AML-193 (cell line): ENCODE measurements at places on chromosomes 2 and 18.

DNA sequence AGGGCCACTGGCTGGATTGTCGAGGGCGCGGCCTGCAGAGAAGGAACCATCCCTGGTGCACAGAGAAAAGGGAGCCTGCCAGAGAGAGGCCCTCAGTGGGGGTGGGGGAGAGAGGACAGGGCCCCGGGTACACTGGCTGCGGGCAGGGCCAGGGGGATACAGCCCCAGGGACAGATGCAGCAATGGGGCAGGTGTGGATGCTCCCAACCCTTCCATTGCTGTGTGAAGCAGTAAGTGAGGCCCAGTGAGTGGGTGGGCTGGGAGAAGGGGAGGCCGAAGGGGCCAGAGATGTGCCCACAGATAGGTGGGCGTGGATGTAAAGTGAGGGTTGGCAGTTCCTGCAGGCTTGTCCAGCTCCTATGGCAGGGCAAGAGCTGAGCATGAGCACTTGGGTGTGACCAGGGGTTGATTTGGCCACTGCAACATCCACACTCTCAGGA is 7.4 kb downstream of the AGXT start:
- no peak for DNase-seq

DNA sequence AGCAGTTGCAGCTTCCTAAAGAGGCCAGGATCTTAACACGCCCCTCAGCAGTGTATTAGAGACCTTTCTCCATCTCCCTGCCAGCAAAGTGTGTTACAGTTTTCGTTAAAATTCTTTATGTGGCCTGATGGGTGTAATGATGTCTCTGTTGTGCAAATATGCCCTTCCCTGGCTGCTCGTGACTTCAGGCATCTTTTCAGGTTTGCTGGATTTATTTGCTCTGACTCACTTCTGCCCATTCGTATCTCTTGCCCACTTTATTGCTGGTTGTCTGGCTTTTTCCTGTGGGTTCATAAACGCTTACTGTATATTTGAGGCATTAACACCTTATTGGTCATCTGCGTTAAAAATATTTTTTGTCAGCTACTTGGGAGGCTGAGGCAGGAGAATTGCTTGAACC is 134.5 kb downstream of the ASB1 start:
- DNase-seq: no peak

- no peak for DNase-seq
These were observed 5.7 kb upstream of the TET3 start for GRCh38 chr2:73979021-73979420.

DNA sequence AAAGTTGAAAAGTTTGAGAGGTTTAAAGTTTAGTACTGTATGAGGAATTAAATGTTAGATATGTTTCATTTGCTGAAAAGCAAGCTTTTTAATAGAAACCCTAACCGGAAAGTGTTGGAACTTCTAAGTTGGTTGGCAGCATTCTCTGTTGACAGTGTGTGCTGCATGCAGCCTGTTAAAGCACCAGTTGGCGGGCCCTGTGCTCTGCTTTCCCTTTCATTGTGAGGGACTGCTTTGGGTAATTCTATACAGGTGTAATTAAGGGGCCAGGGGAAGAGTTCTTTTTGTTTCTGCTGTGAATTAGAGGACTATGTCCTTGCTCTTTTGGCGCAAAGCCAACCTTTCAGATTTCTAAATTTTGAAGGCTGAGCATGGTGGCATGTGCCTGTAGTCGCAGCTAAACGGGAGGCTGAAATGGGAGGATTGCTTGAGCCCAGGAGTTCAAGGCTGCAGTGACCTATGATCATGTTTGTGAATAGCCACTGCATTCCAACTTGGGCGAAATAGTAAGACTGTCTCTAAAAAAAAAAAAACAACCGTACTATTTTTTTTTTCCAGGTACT is 20.1 kb downstream of the PLEKHB2 start:
- no peak for DNase-seq

DNA sequence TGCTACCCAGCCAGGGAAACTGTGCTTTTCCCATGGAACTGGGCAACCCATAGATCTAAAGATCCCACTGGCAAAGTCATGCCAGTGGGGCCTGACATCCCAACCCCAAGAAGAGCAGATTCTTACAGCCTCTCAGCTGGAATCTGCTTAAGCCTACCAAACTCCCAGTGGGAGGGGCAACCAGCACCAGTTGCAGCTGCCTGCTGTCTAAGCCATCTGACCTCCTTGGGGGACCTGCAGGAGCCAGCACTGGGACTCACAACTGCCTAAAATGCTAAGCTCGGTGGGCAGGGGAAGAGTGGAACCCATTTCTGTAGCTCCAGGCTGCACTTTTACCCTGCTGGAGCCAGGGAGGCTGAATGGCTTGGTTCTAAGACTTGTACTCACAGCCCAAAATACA is 770.7 kb upstream of the SLC8A1 start:
- DNase-seq: no peak

- no peak for DNase-seq
These were observed 88.4 kb downstream of the MEP1B start for GRCh38 chr18:32278177-32278799.

- DNase-seq: no peak
These were observed 126.1 kb downstream of the THNSL2 start for GRCh38 chr2:88296247-88296646.

DNA sequence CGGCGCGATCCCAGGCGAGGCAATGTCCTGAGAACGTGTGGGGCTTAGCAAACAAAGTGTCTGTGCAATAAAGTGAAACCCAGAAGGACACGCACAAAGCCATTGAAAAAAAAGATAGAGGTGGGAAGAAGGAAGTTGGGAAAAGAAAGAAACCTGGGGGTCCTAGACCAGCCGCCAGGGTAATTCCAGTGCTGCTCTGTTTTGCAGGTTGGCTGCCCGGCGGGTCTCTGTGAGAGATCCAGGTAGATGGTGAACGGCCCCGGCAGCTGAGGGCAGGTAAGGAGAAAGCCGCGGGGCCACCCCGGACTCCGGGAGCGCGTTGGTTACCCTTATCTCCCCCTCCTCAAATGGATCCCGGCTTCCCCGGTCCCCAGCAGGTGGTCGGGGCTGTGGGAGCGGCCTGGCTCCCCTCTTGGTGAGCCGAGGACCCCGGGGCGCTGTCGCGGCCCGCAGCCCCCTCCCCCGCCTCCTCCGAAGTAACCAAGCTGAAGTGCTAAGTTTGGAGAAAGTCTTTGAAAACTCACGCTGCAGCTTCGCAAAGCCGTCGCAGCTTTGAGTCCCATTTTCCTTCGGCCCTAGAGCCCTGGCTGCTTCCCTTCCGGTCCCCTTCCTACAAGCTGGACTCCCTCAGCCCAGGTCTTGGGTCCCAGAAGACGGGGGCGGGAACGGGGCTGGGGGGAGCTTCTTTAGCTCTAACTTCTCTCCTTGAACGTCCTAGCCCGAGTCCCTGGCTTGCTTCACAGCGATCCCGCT is 588 bp downstream of the OTX1 start:
- DNase-seq: no peak

GRCh38 chr2:217897091-217897715 is 105.6 kb downstream of the TNS1 start:
- DNase-seq: no peak

DNA sequence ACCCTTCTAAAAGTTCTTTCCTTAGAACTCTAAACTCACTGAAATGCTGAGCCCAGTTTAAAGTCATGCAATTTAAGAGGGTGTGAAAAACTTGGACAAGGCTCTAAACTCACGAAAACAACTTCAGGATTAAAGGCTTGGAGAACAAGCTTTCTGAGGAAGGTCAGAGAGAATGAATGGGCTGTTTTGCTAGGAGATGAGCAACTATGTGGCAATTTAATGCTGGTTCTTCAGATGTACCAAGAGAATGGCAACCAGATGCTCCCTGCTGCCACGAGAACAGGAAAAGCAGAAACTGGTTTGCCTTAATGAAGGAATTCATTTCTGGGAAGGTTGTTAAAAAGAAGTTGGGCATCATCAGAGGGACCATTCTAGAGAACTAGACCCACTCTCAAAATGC is 77.8 kb upstream of the PMAIP1 start:
- DNase-seq: no peak

- no peak for DNase-seq
These were observed 358.6 kb downstream of the METTL4 start for GRCh38 chr18:2212598-2213205.

DNA sequence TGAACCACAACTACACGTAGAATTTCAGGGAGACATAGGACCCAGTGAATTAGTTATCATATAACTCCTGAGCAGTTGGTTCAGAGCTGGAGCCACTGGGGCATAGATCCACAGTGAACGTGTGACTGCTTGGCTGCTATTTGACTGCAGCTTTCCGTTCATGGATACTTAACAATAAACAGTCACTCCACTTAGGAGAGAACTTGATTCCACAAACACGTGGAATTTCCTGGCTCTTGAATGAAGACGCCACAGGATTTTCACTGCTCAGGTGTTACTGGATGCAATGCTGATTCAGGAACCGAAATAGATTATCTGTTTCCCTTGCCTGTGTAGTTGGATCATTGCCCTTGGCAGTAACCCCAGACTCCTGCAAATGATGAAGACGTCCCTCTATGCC is 679.1 kb upstream of the ZEB2 start:
- no peak for DNase-seq

- no peak for DNase-seq
These were observed 33.4 kb upstream of the PPM1B start for GRCh38 chr2:44135296-44135695.

- peak; percentile 38 for DNase-seq
These were observed 104.4 kb upstream of the SALL3 start for GRCh38 chr18:78875016-78875777.

- no peak for DNase-seq
These were observed 7.4 kb upstream of the TMEM87B start for GRCh38 chr2:112047537-112048235.

DNA sequence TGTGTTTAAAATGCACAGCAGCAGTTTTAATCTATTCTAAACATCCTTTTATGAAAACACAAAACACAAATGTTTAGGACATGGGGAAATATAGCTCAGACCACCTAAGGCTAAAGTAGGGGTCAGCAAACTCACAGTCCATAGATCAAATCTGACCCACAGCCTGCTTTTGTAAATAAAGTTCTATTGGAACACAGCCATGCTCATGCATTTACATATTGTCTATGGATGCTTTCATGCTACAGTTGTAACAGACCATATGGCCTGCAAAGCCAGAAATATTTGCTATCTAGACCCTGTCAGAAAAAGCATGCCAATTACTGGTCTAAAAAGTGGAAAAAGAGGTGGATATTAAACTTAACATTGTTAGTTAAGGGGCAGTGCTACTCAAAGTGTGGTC is 1105.4 kb upstream of the KLHL29 start:
- no peak for DNase-seq

DNA sequence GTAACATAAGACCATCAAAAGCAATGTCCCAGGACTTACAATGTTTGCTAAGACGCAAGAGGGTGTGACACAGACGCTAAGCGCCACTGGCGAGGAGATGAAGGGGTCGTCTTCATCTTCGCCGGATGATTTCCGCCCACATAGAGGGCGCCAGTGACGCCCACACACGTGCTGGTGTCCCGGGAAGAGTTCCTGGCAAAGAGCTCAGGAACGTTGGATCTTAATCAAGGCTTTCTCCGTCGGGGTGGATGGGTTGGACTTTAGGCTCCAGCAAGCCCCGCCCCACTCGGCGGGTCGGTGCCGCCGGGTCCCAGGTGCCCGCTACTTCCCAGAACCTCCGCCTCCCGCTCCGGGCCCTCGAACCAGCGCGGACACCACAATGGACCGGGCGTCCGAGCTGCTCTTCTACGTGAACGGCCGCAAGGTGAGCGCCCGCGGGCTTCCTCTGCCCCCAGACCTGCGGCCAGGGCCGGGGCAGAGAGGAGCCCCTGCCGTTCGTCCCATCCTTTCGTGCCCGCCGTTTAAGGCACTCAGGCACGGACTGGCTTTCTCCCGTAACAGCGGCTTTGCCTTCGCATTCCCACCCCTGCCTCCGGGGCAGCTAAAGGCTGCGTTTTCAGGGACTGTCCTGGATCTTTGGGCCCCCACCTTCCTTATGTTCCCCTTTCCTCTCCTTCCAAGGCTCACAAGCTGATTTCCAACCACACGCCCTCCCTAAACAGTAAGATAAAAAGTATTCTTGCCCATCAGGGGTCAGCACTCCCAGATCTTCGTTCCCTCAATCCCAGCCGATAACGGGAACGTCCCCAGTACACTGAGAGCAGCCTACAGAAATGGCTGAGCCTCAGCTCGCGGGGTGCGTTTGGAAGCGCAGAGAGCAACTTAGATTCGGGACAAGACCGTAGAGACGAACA is at the start of gene AOX1:
Gene AOX1 (plus strand): TSS at position 285 of the 914 bp plus-strand sequence. CDS start 95 bp downstream, at position 380.
- DNase-seq: no peak

DNA sequence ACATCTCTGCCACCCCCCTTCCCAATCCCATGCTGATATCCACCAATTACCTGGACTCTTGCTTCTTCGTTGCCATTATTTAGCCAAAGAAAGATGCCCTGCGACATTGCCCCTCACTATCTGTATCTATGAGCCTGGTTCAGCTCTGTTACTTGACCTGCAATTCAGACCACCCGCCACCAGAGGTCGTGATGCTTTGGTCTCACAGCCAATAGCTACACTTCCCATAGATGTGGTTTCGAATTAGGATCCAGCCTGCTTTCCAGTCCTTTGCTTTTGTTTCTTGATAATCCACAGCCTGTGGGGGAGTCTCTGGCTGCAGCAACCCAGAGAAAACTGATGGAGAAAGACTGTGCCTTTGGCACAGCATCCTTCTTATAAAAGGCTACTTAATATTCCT is 239.4 kb downstream of the KLHL29 start:
- DNase-seq: peak; percentile 1

- no peak for DNase-seq
These were observed 29.9 kb downstream of the GPC1 start for GRCh38 chr2:240465268-240465764.

GRCh38 chr2:120134263-120134662 is 88.9 kb downstream of the TMEM185B start:
- DNase-seq: no peak

GRCh38 chr2:16407358-16407757 is 258.3 kb downstream of the CYRIA start:
- no peak for DNase-seq

- DNase-seq: no peak
These were observed 62.2 kb downstream of the GALNT14 start for GRCh38 chr2:31075941-31076590.

- DNase-seq: no peak
These were observed 331.7 kb downstream of the GBX2 start for GRCh38 chr2:235836491-235836911.

DNA sequence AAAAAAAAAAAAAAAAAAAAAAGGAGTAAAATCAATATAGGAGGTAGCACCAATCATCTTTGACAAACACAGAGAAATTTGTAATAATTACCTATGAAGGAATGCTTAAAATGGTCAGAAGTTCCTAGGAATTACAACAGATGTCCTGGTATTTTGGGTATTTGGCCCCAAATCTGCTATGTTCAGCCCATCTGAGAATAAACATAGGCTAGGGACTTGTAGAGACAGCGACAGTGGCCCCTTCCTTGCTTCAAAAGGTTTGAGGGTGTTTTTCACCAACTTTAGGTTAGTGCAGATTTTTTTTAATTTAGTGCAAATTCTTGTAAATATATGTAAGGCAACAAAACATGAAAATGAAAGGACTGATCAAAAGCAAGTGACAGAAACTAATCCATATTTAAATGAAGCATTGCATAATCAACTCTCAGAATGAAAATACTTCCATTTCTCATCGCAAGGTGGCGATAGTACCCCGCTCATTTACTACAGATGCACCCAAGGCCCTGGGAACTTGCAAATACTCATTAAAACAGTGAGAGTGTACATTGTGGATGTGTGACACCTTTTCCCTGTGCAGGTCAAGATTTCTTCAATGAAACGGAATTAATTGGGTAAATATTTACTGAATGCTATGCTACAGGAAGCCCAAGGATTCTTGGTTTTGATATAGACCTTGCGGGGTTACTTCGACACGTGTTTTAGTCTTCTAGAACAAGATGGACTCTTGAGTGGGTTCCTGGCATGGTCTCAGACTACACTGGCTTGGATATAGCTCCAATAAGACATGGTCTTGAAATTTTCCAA is 44.6 kb downstream of the FAM124B start:
- DNase-seq: peak; percentile 65
